ENCODE measurements at places on chromosomes 5 and 9. TPM values are rescaled to one million over a fixed set of nuclear protein-coding genes. Genes with fewer than 3 reads are reported as not detected.

PCDHB11 gene
- polyA plus RNA-seq: not detected

PKD2L2 gene
- polyA plus RNA-seq: 0.41 TPM

DNA sequence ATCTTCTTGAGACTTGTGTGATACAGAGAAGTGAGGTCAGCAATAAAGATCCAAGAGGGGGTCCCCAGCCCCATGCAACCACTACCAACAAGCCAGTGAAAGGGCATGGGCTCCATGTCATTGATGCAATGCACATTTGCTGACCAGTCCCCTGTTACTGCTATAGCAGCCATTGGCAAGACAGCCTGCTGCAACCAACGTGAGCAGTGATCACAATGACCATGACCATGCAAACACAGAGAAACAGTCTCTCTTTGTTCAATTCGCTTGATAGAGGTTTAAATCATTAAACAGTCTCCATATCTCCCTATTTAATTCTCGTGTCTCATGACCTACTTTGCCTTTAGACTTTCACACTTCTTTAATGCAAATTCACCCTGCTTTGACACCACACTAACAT is 30.0 kb upstream of the FOXB2 start:
- no peak overlapping the region for H3K27ac ChIP-seq
- H3K4me1 ChIP-seq: no peaks in the 10 kb centered on the region
- H3K36me3 ChIP-seq: no peaks in the 10 kb centered on the region

GRCh38 chr9:87722393-87723088 is 3.4 kb upstream of the CTSL start:
- H3K4me3 ChIP-seq: no peak overlapping the region
- no peaks in the 10 kb centered on the region for H3K27me3 ChIP-seq
- no peak overlapping the region for H3K27ac ChIP-seq
- no peaks in the 10 kb centered on the region for H3K4me1 ChIP-seq
- no peak for DNase-seq

GRCh38 chr9:94721754-94722153 is 4.7 kb upstream of the AOPEP start:
- no peak overlapping the region for H3K4me3 ChIP-seq
- H3K27ac ChIP-seq: no peak overlapping the region
- H3K4me1 ChIP-seq: peaks cover 4% of the 10 kb centered on the region
- no peaks in the 10 kb centered on the region for H3K27me3 ChIP-seq

All from CD8-positive, alpha-beta memory T cell (primary cell).